Hair follicle dermal papilla cell (primary cell): ENCODE measurements at places on chromosomes 1 and 21. TPM values are rescaled to one million over a fixed set of nuclear protein-coding genes. Genes with fewer than 3 reads are reported as not detected.

The CLCN6 gene
- 25.0 and 28.5 TPM in 2 replicates for total RNA-seq

The CFHR1 gene
- 0.16 TPM in 1 of 2 replicates, not detected in the other for total RNA-seq

The SLC45A1 gene
- 0.73 and 1.3 TPM in 2 replicates for total RNA-seq

The PAPPA2 gene
- 0.12 and 0.65 TPM in 2 replicates for total RNA-seq

The RGL1 gene
- 21.5 and 21.7 TPM in 2 replicates for total RNA-seq

The KRTAP12-2 gene
- total RNA-seq = not detected in 2 replicates

The OR2L8 gene
- 0.97 TPM in 1 of 2 replicates, not detected in the other for total RNA-seq

The VANGL2 gene
- total RNA-seq = 0.12 and 0.49 TPM in 2 replicates

The SRRM1 gene
- 56.5 and 67.9 TPM in 2 replicates for total RNA-seq

The KCNE2 gene
- total RNA-seq = 0.16 TPM in 1 of 2 replicates, not detected in the other

The C4BPA gene
- not detected in 2 replicates for total RNA-seq

The TTC39A gene
- 1.5 and 1.9 TPM in 2 replicates for total RNA-seq
